Activated CD4-positive, alpha-beta T cell treated with anti-CD3 and anti-CD28 coated beads for 36 hours (primary cell): ENCODE measurements at places on chromosomes 2 and 18. TPM values are rescaled to one million over a fixed set of nuclear protein-coding genes. Genes with fewer than 3 reads are reported as not detected.

Gene INO80C
- total RNA-seq, result 37.4 TPM

GRCh38 chr18:9701609-9702349 is 6.3 kb upstream of the RAB31 start:
- H3K36me3 ChIP-seq, result no peaks in the 10 kb centered on the region
- DNase-seq, result peak; percentile 65
- no peak overlapping the region for H3K27ac ChIP-seq
- H3K4me3 ChIP-seq, result no peak overlapping the region
- H3K27me3 ChIP-seq, result peaks cover 28% of the 10 kb centered on the region

Gene SLC35F5
- 18.4 TPM for total RNA-seq

GRCh38 chr2:71347517-71347916 is 15.9 kb downstream of the ZNF638 start:
- peak; percentile 24 for DNase-seq
- no peak overlapping the region for H3K4me3 ChIP-seq
- H3K27me3 ChIP-seq, result no peaks in the 10 kb centered on the region

DNA sequence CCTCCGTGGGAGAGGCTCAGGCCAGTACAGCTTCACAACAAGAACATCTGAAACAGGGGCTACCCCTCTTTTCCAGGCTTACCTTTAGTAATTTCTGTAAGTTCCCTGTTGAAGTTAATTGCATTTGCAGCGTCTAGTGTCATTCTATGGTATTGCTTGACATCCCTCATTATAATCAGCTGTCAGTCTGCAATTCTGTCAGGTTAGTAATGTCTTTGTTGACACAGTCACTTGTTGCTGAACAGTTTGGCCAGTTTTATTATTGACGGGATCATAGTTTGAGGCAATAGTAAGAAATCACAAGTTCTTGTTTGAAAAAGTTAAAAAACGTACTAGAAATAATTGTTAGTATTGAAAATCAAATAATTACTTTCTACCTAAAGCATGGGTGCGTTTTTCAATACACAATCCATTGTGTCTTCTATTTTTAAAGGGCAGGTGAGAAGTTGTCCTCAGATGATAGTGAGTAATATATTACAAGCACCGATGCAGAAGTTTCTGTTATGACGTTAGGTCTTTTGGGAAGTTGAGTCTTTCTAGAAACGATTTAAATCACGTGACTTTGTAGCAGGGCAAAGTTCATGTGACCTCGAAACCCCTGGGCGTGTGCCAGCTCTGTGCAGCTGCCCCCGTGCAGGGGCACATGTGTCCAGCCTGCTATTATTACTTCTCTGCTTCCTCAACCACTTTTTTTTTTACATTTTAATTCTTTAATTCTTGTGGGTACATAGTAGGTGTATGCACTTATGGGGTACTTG is 49.5 kb upstream of the MBP start:
- H3K4me1 ChIP-seq, result no peaks in the 10 kb centered on the region
- H3K27me3 ChIP-seq, result no peaks in the 10 kb centered on the region
- H3K4me3 ChIP-seq, result no peak overlapping the region
- H3K36me3 ChIP-seq, result no peaks in the 10 kb centered on the region
- no peak overlapping the region for H3K27ac ChIP-seq

GRCh38 chr2:106516436-106516835 is 29.3 kb downstream of the CD8B2 start:
- H3K4me3 ChIP-seq, result no peak overlapping the region
- no peak overlapping the region for H3K27ac ChIP-seq
- DNase-seq, result no peak
- no peaks in the 10 kb centered on the region for H3K36me3 ChIP-seq
- peaks cover 15% of the 10 kb centered on the region for H3K4me1 ChIP-seq
- peaks cover 2% of the 10 kb centered on the region for H3K27me3 ChIP-seq

Gene KCNE4
- total RNA-seq, result not detected

Gene PPP1R1C
- total RNA-seq, result not detected

- DNase-seq, result no peak
- no peak overlapping the region for H3K27ac ChIP-seq
- no peak overlapping the region for H3K4me3 ChIP-seq
- H3K4me1 ChIP-seq, result peaks cover 24% of the 10 kb centered on the region
These were observed 273.7 kb downstream of the TWIST2 start for GRCh38 chr2:239121600-239122012.

Gene CD8B2
- 0.09 TPM for total RNA-seq
